ENCODE measurements at places on chromosomes 5 and 9.

DNA sequence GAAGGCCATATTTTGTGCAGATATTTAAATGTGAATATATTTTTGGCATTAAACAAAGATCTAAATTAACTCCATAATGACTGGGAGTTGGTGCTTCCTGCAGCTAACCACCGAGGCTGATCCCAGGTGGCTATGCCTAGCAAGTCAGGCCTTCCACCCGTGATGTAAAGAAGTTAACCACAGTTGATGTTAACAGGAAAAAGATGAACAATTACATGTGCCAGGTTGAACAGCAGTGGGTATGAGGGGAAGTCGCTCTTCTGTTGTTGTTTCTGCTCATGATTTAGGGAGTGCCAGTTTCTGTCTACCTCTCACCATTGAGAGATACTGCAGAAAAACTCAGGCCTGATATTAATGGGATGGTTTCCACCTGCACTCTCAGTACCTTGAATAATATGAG lies 334.3 kb downstream of the EBF1 start:
- peak overlapping the region; percentile 64 for H3K27ac ChIP-seq
- H3K4me1 ChIP-seq = peaks cover 32% of the 10 kb centered on the region
- H3K36me3 ChIP-seq = peaks cover 55% of the 10 kb centered on the region
- H3K4me3 ChIP-seq = peak overlapping the region; percentile 18
- no peaks in the 10 kb centered on the region for H3K27me3 ChIP-seq
- ATAC-seq = no peak

- H3K36me3 ChIP-seq = no peaks in the 10 kb centered on the region
- ATAC-seq = no peak
- H3K4me1 ChIP-seq = peaks cover 47% of the 10 kb centered on the region
- H3K4me3 ChIP-seq = no peak overlapping the region
- no peaks in the 10 kb centered on the region for H3K27me3 ChIP-seq
Measured at GRCh38 chr5:10485142-10485795, 43.6 kb downstream of the ROPN1L start.

DNA sequence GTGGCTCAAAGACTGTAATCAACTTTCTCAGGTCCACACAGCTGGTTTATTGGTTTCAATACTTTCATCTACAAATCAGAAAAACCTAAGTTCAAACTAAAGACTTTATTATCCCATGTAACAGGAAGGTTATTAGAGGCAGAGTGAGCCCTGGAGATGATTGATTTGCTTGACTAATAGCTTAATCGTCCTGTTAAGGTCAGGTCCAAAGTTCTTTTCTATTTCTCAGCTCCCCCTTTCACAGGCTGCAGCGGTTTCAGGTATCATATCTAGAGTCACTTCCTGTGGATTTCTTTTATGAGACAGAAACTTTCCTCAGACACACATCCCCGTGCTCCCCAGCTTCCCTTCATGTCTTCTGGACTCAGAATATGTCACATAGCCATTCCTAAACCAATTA lies 166.4 kb downstream of the PRELID2 start:
- no peaks in the 10 kb centered on the region for H3K36me3 ChIP-seq
- H3K27me3 ChIP-seq = no peaks in the 10 kb centered on the region
- no peak for ATAC-seq
- H3K4me1 ChIP-seq = no peaks in the 10 kb centered on the region
- H3K4me3 ChIP-seq = no peak overlapping the region
- no peak overlapping the region for H3K27ac ChIP-seq

- H3K36me3 ChIP-seq = no peaks in the 10 kb centered on the region
- H3K4me3 ChIP-seq = no peak overlapping the region
- no peak overlapping the region for H3K27ac ChIP-seq
- no peak for ATAC-seq
Measured at GRCh38 chr5:6556089-6556801, 76.6 kb downstream of the NSUN2 start.

GRCh38 chr9:132075853-132076252 lies 3.8 kb downstream of the MED27 start:
- H3K36me3 ChIP-seq = peaks cover 49% of the 10 kb centered on the region
- peaks cover 61% of the 10 kb centered on the region for H3K4me1 ChIP-seq
- ATAC-seq = no peak
- no peak overlapping the region for H3K4me3 ChIP-seq

DNA sequence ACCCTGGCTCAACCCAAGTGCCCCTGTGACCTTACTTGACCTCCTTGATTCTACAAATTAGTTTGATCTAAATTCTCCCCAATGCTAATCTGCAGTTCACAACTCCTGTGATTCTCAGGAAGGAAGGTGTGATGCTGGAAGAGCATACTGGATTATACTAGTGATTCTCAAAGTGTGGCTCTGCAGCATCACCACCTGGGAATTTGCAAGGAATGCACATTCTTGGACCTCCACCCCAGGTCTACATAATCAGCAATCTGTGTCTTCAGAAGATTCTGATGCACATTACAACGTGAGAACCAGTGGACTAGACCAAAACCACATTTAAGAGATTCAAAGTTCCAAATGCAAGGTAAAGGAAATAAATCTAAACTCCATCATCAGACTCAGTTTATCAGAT lies 198.6 kb downstream of the AGTPBP1 start:
- no peaks in the 10 kb centered on the region for H3K27me3 ChIP-seq
- ATAC-seq = no peak
- peaks cover 11% of the 10 kb centered on the region for H3K36me3 ChIP-seq
- no peaks in the 10 kb centered on the region for H3K4me1 ChIP-seq

GRCh38 chr5:133421394-133421793 lies 190.9 kb downstream of the FSTL4 start:
- no peak for ATAC-seq
- no peak overlapping the region for H3K27ac ChIP-seq
- H3K27me3 ChIP-seq = peaks cover 35% of the 10 kb centered on the region
- no peak overlapping the region for H3K4me3 ChIP-seq
- peaks cover 11% of the 10 kb centered on the region for H3K4me1 ChIP-seq
- no peaks in the 10 kb centered on the region for H3K36me3 ChIP-seq

DNA sequence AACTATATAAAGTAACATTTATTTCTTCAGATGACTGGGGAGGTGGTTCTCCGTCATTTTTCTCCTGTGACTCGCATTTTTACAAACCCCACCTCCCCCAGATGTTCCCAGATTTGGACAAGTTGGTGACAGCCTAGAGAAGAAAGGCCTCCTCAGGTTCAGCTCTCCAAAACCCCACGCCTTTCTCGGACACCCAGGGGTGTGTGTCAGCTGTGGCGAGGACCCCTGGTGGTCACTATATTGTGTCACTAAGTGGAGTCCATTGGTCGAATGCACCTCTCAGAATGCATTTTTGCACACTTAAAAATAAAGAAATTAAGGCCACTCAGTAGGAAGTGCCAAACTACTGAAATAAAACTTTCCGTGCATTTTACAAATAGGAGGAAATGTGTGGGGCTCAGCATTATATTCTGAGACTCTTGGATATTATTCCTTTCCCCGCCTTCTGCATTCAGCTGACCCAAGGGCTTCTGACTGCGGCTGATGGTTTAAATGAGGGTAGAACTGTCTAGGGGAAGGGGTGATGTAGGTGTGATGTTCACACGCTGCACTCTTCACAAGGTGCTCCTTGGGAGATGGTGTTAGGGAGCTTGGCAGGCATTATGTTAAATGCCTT lies 47.6 kb downstream of the ACO1 start:
- no peaks in the 10 kb centered on the region for H3K27me3 ChIP-seq
- no peak overlapping the region for H3K4me3 ChIP-seq
- peaks cover 19% of the 10 kb centered on the region for H3K36me3 ChIP-seq
- H3K27ac ChIP-seq = no peak overlapping the region
- H3K4me1 ChIP-seq = no peaks in the 10 kb centered on the region

- H3K27ac ChIP-seq = no peak overlapping the region
- no peak overlapping the region for H3K4me3 ChIP-seq
- H3K4me1 ChIP-seq = no peaks in the 10 kb centered on the region
- no peaks in the 10 kb centered on the region for H3K27me3 ChIP-seq
Measured at GRCh38 chr5:160565376-160565775, 143.7 kb downstream of the PTTG1 start.

DNA sequence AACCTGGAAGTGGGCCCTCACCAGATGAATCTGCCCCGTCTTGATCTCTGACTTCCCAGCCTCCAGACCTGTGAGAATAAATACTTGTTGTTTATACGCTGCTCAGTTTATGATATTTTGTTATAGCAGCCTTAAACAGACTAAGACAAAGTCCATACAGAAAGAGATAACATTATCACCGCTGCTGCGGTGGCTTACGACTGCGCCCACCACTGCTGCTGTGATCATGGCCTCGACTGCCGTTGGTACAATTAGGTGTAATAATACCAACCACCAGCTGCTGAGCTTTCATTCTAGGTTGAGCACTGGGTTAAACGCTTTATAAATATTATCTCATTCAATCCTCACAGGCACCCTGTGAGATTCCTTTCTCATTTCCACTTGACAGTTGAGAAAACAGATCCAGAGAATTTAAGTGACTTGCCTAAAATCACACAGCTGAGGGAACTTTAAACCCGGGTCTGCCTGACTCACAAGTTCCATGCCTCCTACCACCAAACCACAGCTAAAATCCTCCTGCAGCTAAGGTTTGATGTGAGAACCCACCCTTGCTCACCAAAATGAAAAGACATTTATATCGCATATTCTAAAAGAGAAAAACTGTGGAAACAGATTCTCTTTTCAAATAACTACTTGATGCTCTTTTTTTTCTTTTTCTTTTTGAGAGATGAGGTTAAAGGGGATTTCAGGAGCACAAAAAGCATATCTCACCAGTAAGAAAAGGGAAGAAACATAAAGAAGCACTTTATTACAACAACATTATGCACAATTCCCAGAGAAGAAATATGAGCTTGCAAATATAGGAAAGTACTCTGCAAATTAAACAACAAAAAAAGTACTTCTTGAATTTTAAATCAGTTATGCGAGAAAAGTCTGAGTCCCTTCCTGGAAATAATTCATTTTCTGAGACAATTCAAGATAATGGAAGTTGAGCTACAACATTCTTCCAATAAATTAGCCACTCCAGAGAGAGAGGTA lies 23.9 kb downstream of the GOLM1 start:
- no peaks in the 10 kb centered on the region for H3K4me1 ChIP-seq
- H3K27me3 ChIP-seq = no peaks in the 10 kb centered on the region
- no peaks in the 10 kb centered on the region for H3K36me3 ChIP-seq
- H3K27ac ChIP-seq = no peak overlapping the region
- H3K4me3 ChIP-seq = no peak overlapping the region
- no peak for ATAC-seq

GRCh38 chr9:35726931-35727330 lies 5.1 kb downstream of the TLN1 start:
- peaks cover 33% of the 10 kb centered on the region for H3K36me3 ChIP-seq
- peaks cover 4% of the 10 kb centered on the region for H3K4me1 ChIP-seq
- peak overlapping the region; percentile 65 for H3K4me3 ChIP-seq
- ATAC-seq = peak; percentile 78

DNA sequence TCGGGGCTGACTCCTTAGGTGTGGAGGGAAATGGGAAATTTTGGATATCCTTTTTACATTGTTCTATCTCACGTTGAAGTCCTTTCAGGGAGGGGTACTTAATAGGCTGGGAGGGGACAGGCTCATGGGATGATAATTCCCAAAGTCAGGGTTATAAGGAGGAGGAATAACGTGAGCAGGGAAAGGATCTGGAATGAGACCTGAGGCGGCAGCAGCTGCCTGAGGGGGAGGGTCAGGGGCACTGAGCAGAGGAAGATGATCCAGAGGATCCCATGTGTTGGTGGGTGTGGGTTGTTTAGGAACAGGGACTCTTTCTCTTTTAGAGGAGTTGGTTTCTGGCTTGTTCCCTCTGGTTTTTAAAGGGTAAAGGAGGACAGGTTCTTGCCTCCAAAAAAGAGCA lies 18.7 kb downstream of the IFT74 start:
- ATAC-seq = no peak
- H3K4me3 ChIP-seq = no peak overlapping the region
- no peaks in the 10 kb centered on the region for H3K27me3 ChIP-seq
- H3K36me3 ChIP-seq = peaks cover 29% of the 10 kb centered on the region
- H3K4me1 ChIP-seq = no peaks in the 10 kb centered on the region

- peaks cover 20% of the 10 kb centered on the region for H3K4me1 ChIP-seq
- ATAC-seq = no peak
- peaks cover 36% of the 10 kb centered on the region for H3K36me3 ChIP-seq
- no peak overlapping the region for H3K27ac ChIP-seq
- peak overlapping the region; percentile 42 for H3K4me3 ChIP-seq
Measured at GRCh38 chr9:131546336-131547084, 1.2 kb downstream of the PRRT1B start.

DNA sequence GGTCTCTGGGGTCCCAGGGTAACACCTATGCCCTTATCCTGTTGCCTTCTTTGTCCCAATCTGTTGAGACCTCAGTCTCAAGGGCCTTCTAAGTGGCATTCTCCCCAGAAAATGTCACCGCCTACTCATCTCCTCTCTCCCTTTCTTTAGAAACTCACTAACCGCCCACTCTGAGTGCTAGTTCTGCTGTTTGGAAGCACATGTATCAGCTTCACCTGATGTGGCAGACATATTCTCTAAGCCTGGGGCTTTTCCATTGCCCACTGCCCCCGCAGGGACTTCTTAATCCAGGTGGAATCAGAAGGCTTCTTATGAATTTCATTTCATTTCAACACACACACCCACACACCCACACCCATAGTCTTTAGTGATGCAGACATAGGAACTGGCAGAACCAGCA lies 165.1 kb downstream of the ASTN2 start:
- no peaks in the 10 kb centered on the region for H3K4me1 ChIP-seq
- no peak overlapping the region for H3K27ac ChIP-seq
- H3K36me3 ChIP-seq = no peaks in the 10 kb centered on the region
- no peak for ATAC-seq
- H3K27me3 ChIP-seq = no peaks in the 10 kb centered on the region

GRCh38 chr9:29691758-29692407 lies 2118.6 kb upstream of the C9orf72 start:
- H3K4me1 ChIP-seq = no peaks in the 10 kb centered on the region
- H3K27me3 ChIP-seq = no peaks in the 10 kb centered on the region
- no peak overlapping the region for H3K27ac ChIP-seq
- no peaks in the 10 kb centered on the region for H3K36me3 ChIP-seq

DNA sequence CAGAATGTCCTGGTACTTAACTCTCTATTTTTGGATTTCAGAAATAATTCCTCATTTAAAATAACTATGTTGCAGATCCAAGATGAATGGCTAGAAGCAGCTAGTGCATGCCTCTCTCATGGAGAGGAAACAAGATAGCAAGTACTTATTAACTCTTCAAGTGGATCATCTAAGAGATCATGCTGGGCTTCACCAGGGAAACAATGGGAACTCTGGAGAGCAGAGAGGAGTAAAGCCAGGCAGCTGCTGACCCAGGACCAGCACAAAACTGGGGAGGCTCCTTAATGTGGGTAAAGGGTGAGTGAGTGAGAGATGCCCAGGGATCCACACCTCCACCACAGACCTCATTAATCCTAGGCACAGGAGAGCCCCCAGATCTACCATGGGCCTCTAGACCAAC lies 897.8 kb upstream of the ACO1 start:
- no peaks in the 10 kb centered on the region for H3K4me1 ChIP-seq
- no peak overlapping the region for H3K27ac ChIP-seq
- ATAC-seq = peak; percentile 34
- H3K36me3 ChIP-seq = no peaks in the 10 kb centered on the region
- no peak overlapping the region for H3K4me3 ChIP-seq

- no peak overlapping the region for H3K4me3 ChIP-seq
- no peaks in the 10 kb centered on the region for H3K27me3 ChIP-seq
- no peaks in the 10 kb centered on the region for H3K4me1 ChIP-seq
- ATAC-seq = no peak
- no peak overlapping the region for H3K27ac ChIP-seq
Measured at GRCh38 chr9:127129073-127129717, 6.8 kb upstream of the ANGPTL2 start.

Data from stimulated activated memory B cell treated with anti-CD40 and anti-IgM and Interleukin-4, amounts not matched to agents 10 μg/mL and 1 μg/mL and 100 μg/mL, for 72 hours (primary cell).